GM06990 (cell line): ENCODE measurements at places on chromosomes 3 and 15.

DNA sequence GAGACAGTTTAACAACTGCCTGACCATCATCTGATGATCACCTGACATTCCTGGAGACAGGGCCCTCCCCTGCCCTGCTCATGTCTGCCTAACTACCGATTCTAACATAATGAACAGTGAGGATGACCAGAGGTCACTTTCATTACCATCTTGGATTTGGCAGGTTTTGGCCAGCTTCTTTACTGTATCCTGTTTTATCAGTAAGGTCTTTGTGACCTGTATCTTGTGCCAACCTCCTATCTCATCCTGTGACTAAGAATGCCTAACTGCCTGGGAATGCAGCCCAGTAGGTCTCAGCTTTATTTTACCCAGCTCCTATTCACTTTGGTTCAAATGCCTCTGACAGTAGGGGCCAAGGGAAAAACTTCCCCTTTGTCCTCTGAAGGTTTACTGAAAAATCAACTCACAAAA lies 40.2 kb downstream of the METTL6 start:
- no peak for DNase-seq

DNA sequence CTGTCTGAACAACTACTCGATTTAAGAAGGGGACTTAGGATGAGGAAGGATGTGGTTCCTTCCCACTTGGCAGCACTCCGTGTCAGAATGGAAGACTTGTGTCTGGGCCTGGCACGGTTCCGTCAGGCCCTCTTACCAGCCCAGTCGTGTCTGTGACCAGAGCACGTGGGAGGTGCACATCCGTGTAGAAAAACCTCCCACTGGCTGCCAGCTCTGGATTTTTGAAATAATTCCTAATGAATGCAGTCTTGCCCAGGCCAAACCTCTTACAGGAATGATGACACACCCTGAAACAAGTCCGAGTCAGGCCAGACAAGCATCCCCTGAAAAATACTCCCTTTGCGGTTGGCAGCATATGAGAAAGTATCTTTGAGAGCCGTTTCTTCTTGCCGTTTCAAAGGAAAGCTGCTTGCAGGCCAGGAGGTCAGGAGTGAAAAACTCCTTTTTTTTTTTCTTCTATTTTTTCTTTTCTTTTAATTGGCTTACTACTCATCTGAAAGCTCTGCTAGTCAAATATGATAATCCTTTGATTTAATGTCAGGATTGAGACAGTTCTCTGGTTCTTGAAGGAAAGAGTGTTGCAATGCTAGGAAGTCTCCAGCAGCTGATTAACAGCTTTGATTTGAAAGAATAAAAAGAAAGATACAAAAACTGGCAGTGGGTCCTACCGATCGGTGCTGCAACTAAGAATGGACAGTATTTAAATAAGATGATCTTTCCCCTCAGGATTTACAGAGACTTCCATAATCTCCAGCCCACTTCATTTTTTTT lies 19.8 kb downstream of the IL1RAP start:
- no peak for DNase-seq

DNA sequence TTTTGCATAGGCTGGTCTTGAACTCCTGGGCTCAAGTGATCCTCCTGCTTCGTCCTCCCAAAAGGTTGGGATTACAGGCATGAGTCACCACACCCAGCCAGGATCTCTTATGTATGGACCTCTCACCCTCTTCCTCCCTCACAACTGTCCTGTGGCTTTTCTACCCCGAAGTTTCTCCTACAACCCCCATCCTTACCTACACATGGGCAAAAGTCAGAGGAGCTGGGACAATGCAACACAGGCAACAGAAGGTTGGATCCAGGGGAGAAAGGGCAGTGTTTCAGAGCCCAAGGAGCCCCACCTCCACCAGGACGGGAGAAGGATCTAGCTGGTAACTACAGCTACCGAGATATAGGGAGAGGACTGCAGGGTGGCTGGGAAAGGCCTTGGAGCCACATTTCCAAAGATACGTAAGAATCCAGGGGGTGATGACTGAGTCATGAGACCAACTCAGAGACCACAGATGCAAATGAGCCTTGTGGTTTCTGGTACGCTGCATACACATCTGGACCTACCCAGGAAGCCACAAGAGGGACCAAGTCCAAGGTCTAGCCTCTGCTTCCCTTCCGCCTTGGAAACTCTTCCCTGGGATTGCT lies 13.6 kb downstream of the IGDCC4 start:
- peak; percentile 52 for DNase-seq

DNA sequence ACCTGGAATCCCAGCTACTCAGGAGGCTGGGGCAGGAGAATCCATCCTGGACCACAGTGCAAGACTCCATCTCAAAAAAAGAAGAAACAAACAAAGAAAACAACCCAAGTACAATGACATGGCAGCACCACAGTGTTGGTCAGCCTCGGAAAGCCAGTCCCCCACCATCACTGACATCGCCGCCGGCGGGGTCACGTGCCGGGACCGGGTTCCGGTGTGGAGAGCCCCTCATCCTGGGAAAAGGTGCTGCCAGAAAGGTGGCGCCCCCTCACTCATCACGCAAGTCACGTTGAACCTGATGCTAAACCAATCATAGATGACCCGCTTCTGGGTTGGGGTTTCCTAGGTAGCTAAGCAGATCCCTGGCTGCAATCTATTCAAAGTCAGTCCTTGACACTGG lies 17.8 kb downstream of the QRICH1 start:
- DNase-seq = no peak

- no peak for DNase-seq
Observed at GRCh38 chr3:177385831-177386301, 188.6 kb upstream of the TBL1XR1 start.
